Smooth muscle cell of the brain vasculature (primary cell): ENCODE measurements at places on chromosomes 12 and 14.

GRCh38 chr14:71646518-71646917, 285.7 kb upstream of the RGS6 start:
- DNase-seq: no peak

DNA sequence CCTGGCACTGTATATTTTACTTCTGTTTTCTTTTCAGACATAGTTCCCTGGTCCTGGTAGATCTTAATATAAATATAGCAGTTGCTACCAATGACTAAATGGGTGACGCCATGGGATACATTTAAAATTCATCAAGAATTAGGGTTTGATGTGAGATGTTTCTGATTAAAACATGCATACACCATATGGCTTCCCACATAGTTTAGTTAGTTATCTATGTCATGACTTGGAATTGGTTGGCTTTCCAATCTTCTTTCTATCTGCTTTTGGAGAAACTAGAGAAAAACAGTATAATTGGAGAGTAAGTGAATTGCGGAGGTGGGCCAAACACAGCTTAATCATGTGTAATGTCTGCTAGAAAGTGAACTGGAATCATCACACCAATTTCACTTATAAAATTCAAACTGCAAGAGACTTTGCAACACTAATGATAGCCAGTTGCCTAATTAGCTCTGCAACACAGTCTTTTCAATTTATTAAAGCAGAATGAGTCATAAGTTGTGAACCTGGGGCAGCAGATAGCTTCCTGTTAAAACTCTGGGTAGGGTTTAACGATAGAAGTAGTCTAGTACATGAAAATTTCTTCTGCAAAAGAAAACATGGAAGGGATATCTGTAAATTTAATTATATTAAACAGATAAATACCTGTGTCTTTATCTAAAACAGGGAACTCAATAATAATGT, 295.2 kb downstream of the SLC16A7 start:
- DNase-seq: no peak

DNA sequence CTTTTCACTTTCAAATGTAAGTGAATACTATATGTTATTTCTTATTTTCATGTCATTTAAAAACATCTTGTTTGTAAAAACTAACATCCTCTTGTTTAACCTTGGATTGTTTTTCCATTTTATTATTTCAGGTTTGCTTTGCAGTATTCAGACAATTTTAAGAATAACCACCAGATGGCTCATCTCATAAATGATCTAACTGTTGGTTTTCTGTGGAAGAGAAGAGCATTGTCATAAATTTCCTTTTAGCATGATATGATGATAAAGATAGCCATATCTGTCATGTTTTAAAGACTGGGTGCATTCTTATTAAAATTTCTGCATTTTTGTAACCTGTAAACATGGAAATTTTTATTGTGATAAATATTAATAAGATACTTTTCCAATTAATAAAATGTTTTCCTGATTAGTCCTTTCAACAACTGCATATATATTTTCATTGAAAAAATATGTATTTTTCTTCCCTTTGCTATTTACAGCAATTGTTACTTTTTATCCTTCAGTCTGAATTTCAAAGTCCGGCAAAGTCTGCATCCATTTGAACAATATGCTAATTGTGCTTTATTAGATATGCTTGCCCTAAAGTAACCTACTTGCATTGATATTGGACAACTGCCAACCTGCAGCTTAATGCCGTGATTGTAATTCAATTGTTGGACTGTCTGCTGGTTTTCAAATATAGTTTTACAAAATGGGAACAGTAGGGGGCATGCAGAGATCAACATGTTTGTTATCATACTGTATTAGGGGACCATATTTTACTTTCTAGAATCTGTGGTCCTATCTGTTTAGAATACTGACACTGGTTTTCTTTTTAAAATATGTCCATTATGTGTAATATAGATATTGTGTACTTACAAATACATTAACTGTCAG, 163.4 kb downstream of the GARIN6 start:
- DNase-seq: no peak

- DNase-seq: no peak
Observed at GRCh38 chr12:42056130-42056529, 88.5 kb downstream of the GXYLT1 start.

- no peak for DNase-seq
Observed at GRCh38 chr14:66043921-66044320, 442.2 kb upstream of the CCDC196 start.

- no peak for DNase-seq
Observed at GRCh38 chr12:66119229-66119869, 11.2 kb downstream of the LLPH start.

GRCh38 chr14:100568998-100569733, 18.1 kb downstream of the BEGAIN start:
- DNase-seq: no peak

GRCh38 chr12:11920231-11920630, 150.5 kb upstream of the BCL2L14 start:
- no peak for DNase-seq

GRCh38 chr14:99838639-99839134, 45.5 kb downstream of the EML1 start:
- no peak for DNase-seq

GRCh38 chr12:49014547-49014946, 4.0 kb downstream of the PRKAG1 start:
- DNase-seq: no peak

DNA sequence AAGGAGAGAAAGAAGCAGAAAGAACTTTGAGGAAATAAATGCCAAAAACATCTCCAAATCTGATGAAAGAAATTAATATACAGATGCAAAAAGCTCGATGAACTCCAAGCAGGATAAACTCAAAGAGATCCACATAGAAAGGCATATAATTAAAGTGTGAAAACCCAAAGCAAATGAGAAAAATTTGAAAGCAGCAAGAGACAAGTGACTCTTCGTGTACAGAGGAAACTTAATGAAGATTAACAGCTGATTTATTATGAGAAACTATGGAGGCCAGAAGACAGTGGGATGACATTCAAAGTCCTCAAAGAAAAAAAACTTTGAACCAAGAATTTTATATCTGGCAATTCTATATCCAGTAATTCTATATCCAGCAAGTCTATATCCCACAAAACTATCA, 163.0 kb upstream of the TMCC3 start:
- no peak for DNase-seq

- DNase-seq: no peak
Observed at GRCh38 chr14:67999705-68000384, 180.3 kb downstream of the RAD51B start.

DNA sequence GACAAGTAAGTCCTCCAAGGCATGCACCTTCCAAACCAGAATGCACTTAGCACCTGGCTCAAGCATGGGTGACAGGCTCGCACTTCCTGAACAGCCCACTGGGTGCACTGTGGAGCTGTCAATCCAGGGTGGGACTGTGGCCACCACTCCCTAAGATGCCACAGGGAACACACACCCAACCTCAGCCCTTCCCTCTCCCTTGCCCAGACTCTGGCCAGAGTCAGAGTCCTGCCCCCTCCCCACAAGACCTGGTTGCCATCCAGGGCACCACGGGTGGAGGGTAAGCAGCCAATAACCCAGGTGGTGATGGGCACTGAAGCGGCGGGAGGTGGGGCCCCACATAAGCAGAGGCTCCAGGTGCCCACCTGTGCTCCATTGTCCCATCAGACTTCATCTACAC, 160.6 kb downstream of the MYRFL start:
- DNase-seq: no peak

GRCh38 chr12:40565029-40565633, 127.1 kb upstream of the CNTN1 start:
- no peak for DNase-seq

DNA sequence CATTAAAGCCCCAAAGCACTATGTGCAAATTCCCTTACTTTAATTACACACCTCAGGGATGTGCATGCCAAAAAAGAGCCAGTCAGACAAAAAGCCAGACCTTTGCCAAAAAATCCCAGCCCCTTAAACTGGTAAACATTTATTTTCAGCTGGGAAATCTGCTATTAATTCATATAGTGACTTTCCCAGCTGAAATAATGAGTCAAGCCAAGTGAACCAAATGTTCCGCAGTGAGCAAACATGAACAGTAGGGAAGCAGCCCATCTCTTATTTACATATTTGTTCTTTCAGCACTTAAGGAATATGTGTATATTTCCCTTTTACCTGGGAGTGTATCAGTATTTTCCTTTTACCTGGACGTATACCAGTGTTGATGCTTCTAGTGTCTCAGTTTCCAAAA, 44.0 kb upstream of the OTX2 start:
- no peak for DNase-seq

GRCh38 chr12:113462117-113462774, 9.4 kb downstream of the LHX5 start:
- peak; percentile 28 for DNase-seq

DNA sequence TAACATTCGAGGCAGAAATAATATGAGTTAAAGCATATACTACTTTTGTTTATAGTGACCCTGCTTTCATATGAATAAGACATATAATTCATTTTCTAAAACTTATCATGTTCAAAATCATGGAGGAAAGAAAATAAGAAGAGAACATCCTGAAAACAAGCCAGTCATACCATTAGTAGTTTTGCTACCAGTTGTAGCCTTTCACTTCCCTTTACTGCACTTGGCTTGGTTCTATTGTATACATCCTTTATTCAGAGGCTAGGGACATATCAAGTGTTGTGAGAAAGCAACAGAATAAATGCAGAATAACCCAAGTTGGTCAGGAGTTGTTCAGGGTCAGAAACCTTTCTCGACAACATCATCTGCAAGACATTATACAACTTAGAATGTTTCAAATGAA, 598.7 kb downstream of the SOX5 start:
- no peak for DNase-seq

GRCh38 chr12:9647825-9648700, 21.4 kb upstream of the CLEC2D start:
- DNase-seq: peak; percentile 52

GRCh38 chr14:52103416-52103815, 34.6 kb upstream of the NID2 start:
- no peak for DNase-seq

GRCh38 chr12:49942921-49943624, 7.5 kb upstream of the AQP2 start:
- DNase-seq: no peak

GRCh38 chr12:81081726-81082125, 3.8 kb downstream of the ACSS3 start:
- no peak for DNase-seq

DNA sequence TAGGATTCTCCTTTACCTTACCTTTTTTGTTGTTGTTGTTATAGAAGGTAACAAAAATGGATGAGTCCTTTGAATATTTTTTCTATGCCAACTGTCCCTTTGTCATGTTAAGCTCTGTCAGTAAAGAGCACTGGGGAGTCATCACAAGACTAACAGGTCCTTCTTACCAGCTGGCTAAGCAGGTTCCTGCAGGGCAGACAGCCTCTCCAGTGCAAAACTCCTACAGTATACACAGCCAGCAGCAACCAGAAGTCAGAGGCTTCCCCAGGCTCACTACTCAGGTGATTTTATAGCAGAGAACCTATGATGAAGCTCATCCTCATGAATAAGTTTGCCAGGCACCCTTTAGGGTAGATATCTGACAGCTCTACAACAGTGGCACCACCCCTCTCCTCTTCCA, 271.1 kb downstream of the RERGL start:
- DNase-seq: no peak

GRCh38 chr12:103086471-103086870, 129.0 kb downstream of the ASCL1 start:
- DNase-seq: no peak

GRCh38 chr12:127770118-127770517, 496.9 kb upstream of the TMEM132C start:
- DNase-seq: no peak

- DNase-seq: no peak
Observed at GRCh38 chr14:54692284-54692772, 125.4 kb downstream of the SAMD4A start.

DNA sequence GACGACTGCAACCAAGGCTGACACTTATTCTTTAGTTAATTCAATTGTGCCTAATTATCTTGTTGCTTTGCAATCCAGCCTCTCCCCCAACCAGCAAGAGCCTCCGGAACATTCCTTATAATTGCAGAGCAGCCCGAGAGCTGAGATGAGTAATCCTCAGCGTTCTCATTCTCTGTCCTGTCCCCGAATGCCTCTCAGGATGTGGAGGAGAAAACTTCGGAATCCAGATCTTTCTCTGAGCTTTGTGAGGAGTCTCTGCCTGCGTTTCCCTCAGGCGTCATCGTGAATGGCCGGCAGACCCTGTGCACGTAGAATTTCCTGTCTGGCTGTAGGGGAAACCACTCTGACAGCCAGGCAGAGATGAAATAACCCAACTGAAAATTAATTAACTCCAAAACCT, 160.5 kb upstream of the DIO3 start:
- DNase-seq: no peak

DNA sequence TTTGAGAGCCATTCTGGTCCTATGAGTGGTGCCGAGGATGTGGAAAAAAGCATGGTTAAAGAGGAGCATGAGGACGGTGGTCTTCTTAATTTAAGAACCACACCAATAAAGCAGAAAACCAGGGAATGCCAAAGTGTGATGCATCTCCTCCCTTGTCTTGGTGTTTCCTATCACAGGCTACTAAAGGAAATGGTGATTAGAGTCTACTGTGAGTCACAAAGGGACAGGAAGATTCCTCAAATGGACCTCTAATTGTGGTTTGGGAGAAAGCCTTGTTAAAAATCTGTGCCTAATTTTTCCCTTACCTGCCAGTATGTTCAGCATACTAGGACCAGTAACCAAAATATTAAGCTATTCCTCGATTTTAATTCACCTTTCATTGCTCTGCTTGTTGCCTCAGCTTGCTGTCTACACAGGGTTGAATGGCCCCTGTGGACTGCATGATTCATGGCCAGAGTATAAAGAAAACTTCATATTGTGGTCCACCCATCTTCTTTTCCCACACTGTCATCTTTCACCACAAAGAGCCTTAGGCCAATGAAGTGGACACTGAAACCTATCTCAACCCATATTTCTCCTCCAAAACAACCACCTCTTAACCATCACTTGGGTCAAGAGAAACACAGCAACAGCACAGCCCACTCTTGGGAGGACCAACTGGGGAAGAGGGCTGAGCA, 38.8 kb downstream of the DIO2 start:
- no peak for DNase-seq

- DNase-seq: no peak
Observed at GRCh38 chr14:82159624-82160023, 626.0 kb upstream of the SEL1L start.

- DNase-seq: no peak
Observed at GRCh38 chr12:48454667-48455066, 17.7 kb upstream of the ANP32D start.

- no peak for DNase-seq
Observed at GRCh38 chr14:95519699-95520098, 3.2 kb upstream of the SYNE3 start.

- DNase-seq: no peak
Observed at GRCh38 chr12:46815809-46816208, 10.0 kb downstream of the SLC38A4 start.

DNA sequence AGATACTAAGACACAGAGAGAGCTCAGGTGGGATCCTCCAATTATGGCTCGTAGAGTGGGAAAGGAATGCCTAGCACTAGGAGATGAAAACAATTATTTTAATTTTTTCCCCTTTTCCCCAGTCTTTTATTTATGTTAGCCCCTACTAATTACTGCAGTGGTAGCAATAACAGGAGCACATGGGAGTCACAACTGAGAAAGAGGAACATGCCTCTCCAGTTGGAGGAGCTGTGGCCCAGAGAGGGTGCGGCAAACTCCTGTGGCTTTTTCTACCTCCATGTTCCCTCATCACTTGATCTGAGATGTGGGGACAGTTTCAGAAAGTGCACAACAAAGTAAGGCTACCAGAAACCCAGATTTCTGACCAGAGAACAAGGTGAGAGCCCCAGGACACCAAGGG, 25.9 kb upstream of the POC1B start:
- DNase-seq: no peak
